Activated naive CD4-positive, alpha-beta T cell treated with anti-CD3 and anti-CD28 coated beads, Interleukin-2, amount 10 ng/mL, durations not matched to agents 7 days and 5 days (primary cell): ENCODE measurements at places on chromosomes 3 and 15.

DNA sequence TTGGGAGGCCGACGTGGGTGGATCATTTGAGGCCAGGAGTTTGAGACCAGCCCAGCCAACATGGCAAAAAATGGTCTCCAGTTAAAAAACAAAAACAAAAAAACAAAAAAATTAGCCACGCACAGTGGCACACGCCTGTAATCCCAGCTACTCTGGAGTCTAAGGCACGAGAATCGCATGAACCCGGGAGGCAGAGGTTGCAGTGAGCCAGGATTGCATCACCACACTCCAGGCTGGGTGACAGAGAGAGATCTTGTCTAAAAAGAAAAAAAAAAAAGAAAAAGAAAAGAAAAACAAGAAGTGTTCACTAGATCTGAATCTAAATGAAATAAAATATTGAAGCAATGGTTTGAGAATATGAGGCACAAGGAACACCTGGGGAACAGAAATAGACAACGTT lies 36.7 kb downstream of the SLC9A9 start:
- no peak for DNase-seq

- no peak for DNase-seq
These were observed 478.9 kb upstream of the GOLIM4 start for GRCh38 chr3:168574455-168575158.

GRCh38 chr3:133591271-133591742 lies 17.8 kb downstream of the CDV3 start:
- no peak for DNase-seq

- DNase-seq = peak; percentile 84
These were observed at the start of gene PXK for GRCh38 chr3:58332575-58333188. PXK (plus strand) TSS chr3:58332892; CDS start chr3:58332989, 97 bp downstream.

DNA sequence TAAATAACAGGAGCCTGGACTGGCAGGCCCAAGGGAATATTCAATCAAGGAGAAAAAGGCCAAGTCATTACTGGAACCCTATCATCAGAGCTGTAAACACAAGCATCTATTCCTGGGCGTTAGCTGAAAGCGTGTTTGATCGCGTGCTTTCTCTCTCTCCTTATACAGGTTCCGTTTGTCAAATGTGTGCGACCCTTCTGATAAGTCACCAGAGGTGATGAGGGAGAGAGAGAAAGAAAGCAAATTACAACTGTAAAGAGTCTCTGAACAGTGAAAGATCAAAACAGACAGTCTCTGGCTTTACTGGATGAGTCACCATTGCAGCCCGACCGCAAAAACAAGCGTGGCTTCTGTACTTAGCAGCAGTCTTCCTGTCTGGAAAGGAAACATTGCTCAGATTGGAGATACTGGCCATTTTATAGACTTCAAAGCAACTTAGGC lies 39.5 kb upstream of the TPRG1 start:
- DNase-seq = peak; percentile 89

GRCh38 chr3:108897883-108898282 lies 55.8 kb downstream of the GUCA1C start:
- DNase-seq = no peak

DNA sequence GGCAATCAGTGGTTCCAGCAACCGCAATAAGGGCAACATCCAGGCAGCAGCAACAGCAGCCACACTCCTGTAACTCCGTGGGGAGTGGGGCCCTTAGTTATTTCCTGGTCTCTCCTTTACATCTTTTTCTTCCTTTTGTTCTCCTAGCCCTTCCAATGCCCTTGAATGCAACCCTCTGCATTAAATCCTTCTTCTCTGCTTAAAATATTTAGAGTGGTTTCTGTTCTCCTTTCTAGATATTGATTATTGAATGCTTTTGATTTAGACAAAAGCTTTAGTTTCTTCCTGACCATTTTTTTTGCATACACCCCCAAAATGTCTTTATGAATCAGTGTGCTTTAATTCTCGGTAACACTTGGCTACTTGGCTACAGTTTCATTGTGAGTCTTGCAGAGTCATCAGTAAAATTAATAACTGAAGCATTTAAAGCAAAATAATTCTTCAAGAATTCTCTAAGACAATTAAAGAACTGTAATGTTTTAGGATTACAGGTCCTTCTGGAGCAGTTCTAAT lies 586.1 kb downstream of the MECOM start:
- DNase-seq = no peak

DNA sequence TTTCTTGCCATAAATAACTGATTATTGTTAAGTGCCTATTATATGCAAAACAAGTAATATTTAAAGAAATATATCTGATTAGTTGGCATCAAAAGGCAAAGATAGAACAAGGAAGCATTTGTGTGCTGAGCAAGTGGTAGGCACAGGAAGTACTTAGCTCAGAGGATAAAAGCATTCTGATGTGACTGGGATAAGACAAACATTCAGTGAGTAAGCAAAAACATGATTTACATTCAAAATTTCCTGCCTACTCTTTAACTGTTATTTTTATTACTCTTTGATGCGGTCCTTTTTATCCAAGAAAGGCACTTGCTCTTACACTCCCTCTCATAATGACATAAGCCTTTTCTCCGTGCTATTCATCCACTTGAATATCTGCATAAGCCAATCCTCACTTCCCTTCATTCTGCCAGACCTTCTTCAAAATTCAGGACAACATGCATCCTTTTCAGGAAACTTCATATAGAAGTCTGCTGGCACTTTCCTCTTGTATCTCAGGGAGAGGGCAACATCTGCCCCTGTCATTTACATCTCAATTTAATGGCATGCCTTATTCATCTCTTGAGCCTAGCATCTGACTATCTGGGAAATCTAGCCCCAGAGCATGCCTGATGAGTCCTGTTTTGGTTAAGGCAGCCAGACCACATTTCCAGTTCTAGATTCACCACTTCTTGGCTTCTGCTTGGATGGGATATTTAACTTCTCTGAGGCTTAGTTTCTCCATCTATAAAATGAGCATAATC lies 478.2 kb upstream of the ROBO2 start:
- no peak for DNase-seq

DNA sequence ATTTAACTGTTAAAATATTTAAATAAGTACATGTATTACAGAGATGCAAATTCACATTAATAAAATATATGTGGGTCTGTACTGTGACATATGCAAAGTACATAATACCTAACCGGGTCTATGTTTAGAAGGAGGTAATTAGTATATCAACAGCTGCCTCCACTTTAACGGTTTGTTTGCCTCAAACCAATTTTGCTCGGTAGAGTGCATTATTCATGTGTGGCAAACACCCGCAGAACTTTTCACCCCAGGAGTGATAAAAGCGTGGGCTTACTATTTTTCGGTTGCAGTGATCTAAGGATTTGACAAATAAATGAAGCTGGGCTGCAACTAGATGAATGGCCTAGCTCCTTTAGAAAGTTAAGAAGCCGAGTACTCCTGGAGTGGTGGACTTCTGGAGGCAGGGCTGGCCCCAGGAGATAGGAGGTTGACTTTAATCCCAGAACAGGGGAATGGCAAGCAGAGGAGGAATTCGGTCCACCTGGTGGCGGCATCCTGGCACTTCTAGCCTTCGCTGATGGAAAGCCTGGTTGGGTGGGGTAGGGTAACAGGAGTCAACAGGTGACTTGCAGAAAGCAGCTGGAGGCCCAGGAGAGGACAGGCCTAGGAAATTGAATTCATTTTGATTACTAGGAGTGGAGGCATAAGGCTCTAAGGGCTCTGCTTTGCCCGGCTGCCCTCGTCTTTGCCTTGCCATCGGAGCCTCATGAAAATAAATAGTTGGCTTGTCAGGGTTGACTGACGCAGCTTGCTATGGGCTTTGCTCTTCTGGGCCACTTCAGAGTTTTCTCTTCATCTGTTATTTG lies 2.4 kb downstream of the SLCO3A1 start:
- DNase-seq = no peak

DNA sequence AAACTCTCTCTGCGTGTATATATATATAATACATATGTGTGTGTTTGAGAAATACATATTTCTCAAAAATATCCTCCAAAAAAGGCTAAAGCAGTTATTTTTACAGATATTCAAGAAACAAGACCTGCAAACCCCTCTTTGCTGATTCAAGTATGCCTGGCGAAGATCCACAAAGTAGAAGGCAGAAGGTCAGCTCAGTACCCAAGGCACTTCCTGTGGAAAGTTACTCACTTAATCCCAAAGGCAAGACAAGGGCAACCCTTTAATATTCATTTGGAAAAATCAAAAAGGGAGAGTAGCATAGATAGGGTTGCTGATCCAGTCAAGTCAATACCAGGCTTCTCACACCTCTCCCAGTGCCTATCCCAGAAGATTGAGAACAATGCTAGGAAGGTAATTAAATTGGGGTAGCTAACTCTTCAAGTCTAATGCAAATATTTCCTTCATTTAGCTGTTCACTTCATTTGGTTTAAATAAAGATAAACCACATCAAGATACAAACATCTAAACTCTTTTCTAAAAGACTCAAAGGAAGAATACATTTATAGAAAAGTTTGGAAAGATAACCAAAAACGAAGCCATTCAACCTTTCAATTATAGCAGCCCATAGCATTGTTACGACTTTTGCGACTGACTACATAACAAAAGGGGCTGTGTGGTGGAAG lies 7.2 kb downstream of the COX17 start:
- no peak for DNase-seq

DNA sequence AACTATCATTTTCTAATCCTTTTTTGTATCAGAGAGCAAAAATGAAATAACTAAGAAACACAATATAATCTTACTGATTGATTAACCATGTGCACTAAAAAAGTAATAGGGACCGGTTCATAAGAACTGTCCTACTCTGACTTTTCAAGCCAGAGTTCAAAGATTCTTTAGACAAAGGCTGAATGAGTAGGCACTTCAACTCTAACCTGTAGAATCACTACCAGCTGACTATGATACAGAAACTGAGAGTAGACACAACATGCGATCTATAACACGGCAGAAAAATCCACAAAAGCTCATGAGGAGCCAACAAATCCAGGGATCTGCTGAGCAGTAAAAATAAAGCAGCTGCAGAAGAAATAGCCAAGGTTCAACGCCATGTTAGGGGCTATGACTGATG lies 8.9 kb downstream of the COPB2 start:
- DNase-seq = no peak

- no peak for DNase-seq
These were observed 12.2 kb downstream of the CGNL1 start for GRCh38 chr15:57388464-57388863.

- no peak for DNase-seq
These were observed 88.9 kb upstream of the THBS1 start for GRCh38 chr15:39491886-39492490.

DNA sequence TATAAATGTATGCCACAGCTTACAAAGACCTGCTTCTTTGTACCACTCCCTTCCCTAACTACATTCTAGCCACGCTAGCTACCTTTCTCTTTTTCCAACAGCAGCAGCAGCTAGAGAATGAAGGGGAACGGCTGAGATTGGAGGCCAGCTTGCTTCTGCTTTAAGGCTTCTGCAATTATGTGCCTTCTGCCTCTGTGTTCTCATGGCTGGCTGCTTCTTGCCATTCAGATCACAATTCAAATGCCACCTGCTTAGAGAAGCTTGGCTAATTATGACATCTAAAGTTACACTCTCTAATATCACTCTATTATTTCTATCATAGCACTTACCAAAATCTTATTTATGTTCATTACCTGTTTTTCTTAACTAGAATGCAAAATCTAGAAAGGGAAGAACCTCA lies 95.2 kb downstream of the RYK start:
- no peak for DNase-seq

GRCh38 chr3:159266779-159267178 lies 464.9 kb downstream of the MFSD1 start:
- no peak for DNase-seq

- no peak for DNase-seq
These were observed 21.2 kb upstream of the SMAD3 start for GRCh38 chr15:67043939-67044771.

- DNase-seq = no peak
These were observed 26.1 kb downstream of the CCR9 start for GRCh38 chr3:45912435-45912834.

- peak; percentile 95 for DNase-seq
These were observed 3.6 kb upstream of the CCR4 start for GRCh38 chr3:32947789-32948238.

- DNase-seq = peak; percentile 74
These were observed 866 bp downstream of the TNIK start for GRCh38 chr3:171459137-171459941.

DNA sequence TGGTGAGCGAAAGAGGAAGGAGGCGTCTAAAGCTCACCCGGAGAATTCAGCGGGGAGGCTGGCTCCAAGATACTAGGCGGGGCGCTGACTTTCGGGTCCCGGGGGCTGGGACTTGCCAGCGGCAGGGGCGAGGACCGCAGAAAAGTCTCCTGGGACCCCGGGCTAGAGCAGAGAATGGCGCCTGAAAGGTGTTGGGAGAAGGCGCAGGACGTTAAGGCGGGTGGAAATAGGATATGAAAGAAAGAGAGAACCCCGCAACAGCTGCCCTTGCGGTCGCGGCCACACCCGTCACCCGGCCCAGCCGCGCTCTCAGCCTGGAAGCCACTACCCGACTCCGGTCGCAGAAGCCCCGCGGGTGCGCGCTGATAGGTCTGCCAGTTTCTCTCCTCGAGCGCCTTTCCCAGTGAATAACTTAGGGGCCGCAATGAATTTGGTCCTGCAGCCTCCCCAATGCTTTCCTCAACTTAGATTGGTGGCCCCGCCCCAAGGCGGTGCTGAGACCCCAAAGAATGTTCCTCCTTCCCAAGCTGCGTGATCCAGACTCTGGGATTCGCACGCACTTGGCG lies 604 bp downstream of the LTK start:
- peak; percentile 58 for DNase-seq

DNA sequence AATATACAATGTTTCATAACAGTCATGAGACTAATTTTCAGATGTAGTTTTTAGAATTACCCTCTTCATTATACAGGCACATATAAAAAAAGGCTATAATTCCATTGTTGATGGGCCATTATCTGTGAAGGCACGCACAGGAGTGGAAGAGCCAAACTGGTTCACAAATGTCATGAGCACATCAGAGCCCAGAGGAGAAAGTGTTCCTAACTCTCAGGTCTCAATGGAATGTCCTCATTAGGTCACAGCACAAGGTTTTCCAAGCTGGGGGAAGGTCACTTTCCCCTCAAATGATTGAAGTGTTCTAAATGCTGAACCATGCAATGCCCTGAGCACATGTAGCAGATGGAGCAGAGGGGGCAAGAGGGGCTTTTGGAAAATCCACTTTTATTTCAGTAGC lies 41.2 kb downstream of the GJD2 start:
- DNase-seq = no peak

DNA sequence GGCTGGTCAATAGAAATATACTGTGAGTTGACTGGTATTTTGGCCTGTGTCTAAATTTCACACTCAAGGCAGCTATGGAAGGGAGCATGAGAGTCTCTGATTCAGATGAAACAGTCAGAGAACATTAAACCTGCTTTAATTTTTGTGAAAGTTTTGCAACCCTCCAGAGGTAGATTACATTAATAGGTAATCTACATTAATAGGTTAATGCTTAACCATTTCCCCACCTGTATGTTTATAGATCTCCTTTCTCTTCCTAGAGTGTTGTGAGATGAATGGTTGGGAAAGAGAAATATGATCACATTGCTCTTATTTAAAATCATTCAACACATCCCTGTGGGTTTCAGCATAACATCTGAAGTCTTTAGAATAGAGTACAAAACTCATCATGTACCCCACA lies 586.9 kb upstream of the DPPA4 start:
- no peak for DNase-seq

- DNase-seq = no peak
These were observed 78.7 kb upstream of the KCNMB2 start for GRCh38 chr3:178457511-178457910.

- no peak for DNase-seq
These were observed 32.2 kb downstream of the ATP10A start for GRCh38 chr15:25830844-25831451.
